T-cell (primary cell): ENCODE measurements at places on chromosomes 16 and 17. TPM values are rescaled to one million over a fixed set of nuclear protein-coding genes. Genes with fewer than 3 reads are reported as not detected.

DNA sequence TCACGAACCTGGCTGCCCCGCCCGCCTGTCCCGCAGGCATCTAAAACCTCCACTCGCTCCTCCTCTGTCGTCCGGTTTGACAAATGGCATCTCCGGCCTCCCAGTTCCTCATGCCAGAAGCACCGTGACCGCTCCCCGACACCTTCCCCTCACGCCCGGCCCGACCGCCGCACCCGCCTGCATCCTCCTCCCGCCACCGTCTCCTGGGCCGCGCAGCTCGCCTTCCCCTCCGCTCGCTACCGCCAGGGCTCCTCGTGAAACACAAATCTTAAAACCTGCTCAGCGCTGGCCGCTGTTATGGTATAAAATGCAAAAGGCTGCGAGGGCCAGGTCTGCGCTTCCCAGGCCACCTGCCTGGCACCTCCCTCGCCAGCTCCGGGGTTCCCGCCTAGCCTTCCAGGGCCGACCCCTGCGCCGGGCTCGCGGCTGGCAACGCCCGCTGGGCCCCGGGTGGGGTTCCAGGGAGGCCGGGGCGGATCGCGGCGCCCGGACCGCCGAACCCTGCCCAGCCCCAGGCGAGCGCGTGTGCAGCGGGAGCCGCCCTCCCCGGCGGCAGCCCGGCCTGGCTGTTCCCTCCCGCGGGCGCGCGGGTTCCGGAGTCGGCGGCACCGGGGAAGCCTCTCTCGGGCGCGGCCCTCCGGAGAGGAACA, 488 bp downstream of the SPSB3 start:
- DNase-seq = peak; percentile 32

LRRC46 gene
- total RNA-seq = 0.63 TPM

GRCh38 chr17:81391936-81392908, 3.0 kb upstream of the BAHCC1 start:
- no peak for DNase-seq

OR4D1 gene
- 1.3 TPM for total RNA-seq

PLA2G10 gene
- not detected for total RNA-seq

FKBP10 gene
- total RNA-seq = 0.49 TPM

BCO1 gene
- total RNA-seq = not detected

DNA sequence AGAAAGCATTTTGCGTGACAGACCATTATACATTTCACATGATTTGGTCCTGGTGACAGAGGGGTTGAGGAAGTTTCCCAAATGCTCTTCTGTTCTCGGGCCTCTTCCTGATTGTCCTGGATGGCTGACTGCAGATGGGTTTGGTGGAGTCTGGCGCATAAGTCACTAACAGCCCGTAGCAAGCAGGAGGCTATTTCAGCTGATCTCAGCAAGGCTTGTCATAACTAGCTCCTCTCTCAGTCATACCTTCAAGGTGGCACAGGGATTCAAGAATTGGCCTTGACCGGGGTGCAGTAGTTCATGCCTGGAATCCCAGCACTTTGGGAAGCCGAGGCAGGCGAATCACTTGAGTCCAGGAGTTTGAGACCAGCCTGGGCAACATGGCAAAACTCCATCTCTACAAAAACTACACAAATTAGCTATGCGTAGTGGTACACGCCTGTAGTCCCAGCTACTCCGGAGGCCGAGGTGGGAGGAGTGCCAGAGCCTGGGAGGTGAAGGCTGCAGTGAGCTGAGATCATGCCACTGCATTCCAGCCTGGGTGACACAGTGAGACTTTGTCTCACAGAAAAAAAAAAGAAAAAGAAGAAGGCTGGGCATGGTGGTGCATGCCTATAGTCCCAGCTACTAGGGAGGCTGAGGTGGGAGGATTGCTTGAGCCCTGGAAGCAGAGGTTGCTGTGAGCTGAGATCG, 68.9 kb upstream of the HAS3 start:
- DNase-seq = no peak

GRCh38 chr16:80038566-80038965, 438.0 kb upstream of the MAF start:
- DNase-seq = no peak

DNA sequence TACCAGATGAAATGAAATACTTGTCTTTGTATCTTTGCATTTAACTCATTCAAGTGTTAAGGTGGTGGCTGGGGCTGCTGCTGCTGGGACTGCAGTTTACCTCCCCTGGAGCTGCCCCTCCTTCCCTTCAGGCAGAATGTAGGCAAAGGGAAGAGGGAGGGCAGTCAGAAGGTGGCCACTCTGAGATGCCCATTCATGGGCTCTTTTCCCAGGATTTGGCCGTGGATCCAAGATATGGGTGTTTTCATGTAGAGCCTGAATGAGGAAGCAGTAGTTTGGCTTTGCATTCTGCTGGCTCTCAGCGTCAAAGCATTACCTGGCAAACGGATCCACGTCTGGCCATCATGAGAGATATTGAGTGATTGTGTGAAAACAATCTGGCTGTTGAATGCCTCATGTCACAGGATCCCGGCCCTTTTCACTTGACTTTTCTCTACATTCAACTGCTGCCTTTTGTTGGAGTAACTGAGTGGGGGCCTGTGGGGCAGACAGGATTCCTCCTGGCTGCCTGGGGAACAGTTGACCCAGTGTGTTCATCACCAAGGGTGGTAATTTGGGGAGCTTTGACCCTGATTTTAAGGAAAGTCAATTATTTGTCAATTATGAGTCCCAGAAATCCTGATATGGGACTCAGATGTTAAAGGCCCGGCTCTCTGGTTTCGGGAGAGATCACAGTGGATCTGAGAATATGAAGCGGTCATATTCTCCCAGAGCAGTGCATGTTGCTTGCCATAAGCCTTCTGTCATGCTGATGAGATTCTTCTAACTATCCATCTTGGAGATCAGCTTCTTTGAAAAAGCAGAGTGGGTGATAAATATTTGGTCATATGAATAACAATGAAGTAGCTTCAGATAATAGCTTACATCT, 236.8 kb downstream of the IRX3 start:
- DNase-seq = no peak

GJD3 gene
- total RNA-seq = not detected

DNA sequence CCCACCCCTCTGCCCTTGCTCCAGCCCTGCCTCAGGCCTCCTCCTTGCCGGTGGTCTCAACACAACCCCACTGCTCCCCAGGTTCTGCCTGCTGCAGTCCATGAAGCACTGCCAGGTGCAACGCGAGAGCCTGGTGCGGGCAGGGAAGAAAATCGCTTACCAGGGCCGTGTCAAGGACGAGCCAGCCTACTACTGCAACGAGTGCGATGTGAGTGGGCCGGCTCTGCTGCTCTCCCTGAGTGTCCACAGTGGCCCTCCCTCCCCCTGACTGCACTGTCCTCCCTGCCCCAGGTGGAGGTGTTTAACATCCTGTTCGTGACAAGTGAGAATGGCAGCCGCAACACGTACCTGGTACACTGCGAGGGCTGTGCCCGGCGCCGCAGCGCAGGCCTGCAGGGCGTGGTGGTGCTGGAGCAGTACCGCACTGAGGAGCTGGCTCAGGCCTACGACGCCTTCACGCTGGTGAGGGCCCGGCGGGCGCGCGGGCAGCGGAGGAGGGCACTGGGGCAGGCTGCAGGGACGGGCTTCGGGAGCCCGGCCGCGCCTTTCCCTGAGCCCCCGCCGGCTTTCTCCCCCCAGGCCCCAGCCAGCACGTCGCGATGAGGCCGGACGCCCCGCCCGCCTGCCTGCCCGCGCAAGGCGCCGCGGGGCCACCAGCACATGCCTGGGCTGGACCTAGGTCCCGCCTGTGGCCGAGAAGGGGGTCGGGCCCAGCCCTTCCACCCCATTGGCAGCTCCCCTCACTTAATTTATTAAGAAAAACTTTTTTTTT, 1.8 kb upstream of the TMEM88 start:
- no peak for DNase-seq

SOX15 gene
- 1.2 TPM for total RNA-seq

GRCh38 chr17:55067697-55068439, 99.3 kb downstream of the STXBP4 start:
- DNase-seq = no peak

DNA sequence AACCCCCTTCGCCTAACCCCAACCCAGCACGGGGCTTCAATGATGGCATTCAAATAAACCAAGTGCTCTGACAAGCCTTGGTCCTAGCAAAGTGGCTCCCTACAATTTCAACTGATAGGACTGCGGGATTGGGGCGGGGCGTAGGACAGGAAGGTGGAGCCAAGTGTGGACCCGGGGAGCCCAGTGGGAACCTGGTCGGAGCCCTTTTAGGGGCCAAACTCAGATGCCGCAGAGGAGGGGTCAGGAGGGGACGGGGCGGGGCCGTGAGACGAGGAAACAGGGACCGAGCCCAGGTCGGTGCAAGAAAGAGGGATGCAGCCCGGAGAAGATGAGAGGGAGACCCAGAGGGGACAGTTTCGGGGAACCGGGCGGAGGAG, 13.2 kb upstream of the CDIPT start:
- DNase-seq = no peak
